Activated CD4-positive, alpha-beta T cell treated with anti-CD3 and anti-CD28 coated beads, Interleukin-2, amount 50 U/mL, for 16 hours (primary cell): ENCODE measurements at places on chromosomes 1 and 21.

- DNase-seq = no peak
These were observed at the start of gene LIN28A for GRCh38 chr1:26410706-26411623. Gene LIN28A, plus strand, starts transcription at chr1:26410817. Its CDS starts 75 bp downstream, at chr1:26410892.

GRCh38 chr1:21297975-21298374 is 7.7 kb upstream of the ECE1 start:
- DNase-seq = no peak

GRCh38 chr1:168427051-168427450 is 116.7 kb downstream of the XCL2 start:
- DNase-seq = no peak

- DNase-seq = no peak
These were observed 11.7 kb upstream of the UCK2 start for GRCh38 chr1:165815725-165816124.

- DNase-seq = peak; percentile 60
These were observed 526 bp upstream of the SLC25A24 start for GRCh38 chr1:108200687-108201051.

GRCh38 chr1:25800703-25801377 is 847 bp downstream of the SELENON start:
- no peak for DNase-seq

- DNase-seq = peak; percentile 95
These were observed at the start of gene ZBTB40 for GRCh38 chr1:22451702-22452480. Gene ZBTB40, plus strand, starts transcription at chr1:22451851. Its CDS starts 38,098 bp downstream, at chr1:22489949.

GRCh38 chr1:1433804-1434130 is 1.7 kb upstream of the VWA1 start:
- DNase-seq = peak; percentile 38

DNA sequence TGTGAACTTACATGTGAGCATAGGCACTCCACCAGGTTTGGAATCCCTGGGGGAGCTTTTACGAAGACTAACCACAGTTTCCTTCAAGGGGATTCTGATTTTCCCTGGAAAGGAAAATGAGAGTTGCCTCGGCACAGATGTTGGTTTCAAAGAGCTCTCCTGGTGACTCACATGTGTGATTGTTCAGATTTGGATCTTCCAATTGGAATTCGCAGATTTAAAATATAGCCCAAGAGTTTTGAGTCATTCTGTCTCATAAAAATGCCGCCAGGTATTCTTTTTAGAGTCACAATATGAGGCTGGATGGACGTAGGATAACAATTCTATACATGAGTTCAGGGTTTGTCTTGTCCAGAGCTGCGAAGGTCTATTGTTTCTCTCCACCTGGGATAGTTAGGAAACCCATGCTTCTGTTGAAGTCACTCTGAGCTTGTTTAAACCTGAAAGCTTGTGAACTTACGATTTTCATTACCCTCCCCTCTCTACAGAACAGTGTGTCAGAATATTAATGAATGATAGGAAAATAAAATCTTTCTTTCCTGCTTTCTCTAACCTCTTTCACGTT is 64.9 kb downstream of the TGFB2 start:
- no peak for DNase-seq

DNA sequence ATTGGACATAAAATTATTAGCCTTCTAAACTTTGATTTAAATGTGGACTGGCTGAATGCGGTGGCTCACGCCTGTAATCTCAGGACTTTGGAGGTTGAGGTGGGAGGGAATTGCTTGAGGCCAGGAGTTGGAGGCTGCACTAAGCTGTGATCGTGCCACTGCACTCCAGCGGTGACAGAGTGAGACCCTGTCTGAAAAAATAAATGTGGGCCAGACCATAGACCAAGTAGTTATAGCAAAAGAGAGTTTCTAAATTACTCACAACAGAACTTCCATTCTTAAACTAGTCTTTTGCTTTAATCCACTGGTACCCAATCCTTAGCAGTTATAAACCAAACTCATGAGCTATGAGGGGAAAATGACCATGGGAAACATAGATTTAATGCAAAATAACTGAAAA is 35.2 kb downstream of the RAP1A start:
- DNase-seq = peak; percentile 52

DNA sequence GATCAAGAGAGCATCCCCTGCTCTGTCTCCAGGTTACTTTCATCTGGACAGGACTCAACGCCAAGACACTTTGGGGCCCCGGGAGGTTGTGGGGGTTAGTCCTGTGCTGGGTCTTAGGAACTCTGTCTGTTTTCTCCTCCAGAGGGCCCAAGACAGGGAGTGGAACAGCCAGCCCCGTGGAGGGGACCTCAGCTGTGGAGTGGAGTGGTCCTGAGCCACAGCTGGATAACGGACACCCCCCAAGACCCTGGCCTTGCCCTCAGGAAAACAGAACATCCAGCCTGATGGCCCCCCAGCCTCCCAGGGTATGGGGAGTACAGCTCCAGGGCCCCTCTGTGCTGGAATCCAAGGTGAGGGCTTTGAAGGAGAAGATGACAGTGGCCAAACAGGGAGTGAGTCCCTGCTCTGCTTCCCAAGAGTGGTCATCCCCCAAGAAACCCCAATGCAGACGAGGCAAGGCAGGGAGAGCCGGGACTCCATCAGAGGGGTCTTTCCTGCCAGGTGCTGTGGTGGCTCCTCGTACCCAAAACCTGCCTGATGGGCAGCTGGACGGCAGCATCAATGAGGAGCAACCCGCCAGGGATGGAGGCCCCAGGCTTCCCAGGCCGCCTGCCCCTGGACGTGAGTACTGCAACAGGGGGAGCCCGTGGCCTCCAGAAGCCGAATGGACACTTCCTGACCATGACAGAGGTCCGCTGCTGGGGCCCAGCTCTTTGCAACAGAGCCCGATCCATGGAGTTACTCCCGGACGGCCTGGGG is 3.5 kb downstream of the KIAA1614 start:
- DNase-seq = no peak

- no peak for DNase-seq
These were observed 36.4 kb downstream of the RCSD1 start for GRCh38 chr1:167666416-167666815.

DNA sequence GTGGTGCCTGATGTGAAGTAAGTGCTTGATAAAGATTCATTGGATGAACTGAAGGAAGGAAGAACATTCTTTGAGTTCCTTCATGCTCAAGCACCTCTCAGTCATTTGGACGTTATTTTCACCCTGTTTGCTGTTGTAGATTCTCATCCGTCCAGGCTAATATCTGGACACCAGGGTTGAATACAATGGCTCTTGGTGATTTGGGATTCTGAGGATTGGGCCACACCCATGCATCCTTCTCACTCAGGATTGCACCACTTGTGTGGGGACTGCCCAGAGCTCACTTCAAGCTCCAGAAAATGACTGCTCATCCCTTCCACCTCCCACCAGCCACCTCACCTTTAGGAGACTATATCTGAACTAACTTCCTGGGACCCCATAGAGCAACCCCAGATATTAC is 117.1 kb upstream of the IPO9 start:
- DNase-seq = no peak

- no peak for DNase-seq
These were observed 73.1 kb downstream of the UBIAD1 start for GRCh38 chr1:11345971-11346715.

GRCh38 chr1:172452536-172453152 is 8.8 kb upstream of the PIGC start:
- no peak for DNase-seq

- DNase-seq = no peak
These were observed at the start of gene KCNJ15 for GRCh38 chr21:38256599-38257302. Gene KCNJ15, plus strand, starts transcription at chr21:38256991. Its CDS starts 42,271 bp downstream, at chr21:38299262.

- no peak for DNase-seq
These were observed 70.1 kb upstream of the EFHD2 start for GRCh38 chr1:15339570-15339969.

- DNase-seq = no peak
These were observed 817.9 kb upstream of the ADGRL2 start for GRCh38 chr1:80982831-80983230.

DNA sequence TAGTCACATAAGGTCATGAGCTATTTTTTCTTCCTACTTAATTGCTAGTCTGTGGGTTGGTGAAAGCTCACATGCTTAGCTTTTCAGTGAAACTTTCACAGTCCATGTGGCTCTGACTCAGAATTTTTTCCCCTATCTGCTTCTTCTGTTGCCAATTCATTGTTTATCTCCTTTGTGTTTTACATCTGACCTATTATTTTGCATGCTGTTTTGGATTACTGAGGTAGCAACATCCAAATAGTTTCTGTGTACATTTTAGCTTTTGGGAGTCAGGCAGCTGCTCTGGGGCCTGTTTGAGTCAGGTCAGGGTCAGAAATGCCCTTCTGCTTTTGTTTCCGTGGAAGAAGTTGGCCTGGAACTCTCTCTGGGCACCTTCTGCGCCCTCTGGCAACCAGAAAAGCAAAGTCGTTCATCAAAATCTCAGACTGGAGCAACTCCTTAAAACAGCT is 40.0 kb downstream of the ROR1 start:
- no peak for DNase-seq

DNA sequence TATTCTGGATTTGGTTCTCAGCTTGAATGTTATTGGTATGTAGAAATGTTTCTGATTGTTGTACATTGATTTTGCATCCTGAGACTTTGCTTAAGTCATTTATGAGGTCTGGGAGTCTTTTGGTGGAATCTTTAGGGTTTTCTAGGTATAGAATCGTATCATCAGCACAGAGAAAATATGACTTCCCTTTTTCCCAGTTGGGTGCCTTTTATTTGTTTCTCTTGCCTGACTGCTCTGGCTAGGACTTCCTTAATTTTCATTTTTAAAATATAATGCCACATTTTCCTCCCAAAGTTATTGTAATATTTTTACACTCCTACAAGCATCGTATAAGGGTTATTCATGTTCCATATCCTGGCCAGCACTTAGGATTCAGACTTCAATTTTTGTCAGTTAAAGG is 111.1 kb downstream of the FNBP1L start:
- no peak for DNase-seq

DNA sequence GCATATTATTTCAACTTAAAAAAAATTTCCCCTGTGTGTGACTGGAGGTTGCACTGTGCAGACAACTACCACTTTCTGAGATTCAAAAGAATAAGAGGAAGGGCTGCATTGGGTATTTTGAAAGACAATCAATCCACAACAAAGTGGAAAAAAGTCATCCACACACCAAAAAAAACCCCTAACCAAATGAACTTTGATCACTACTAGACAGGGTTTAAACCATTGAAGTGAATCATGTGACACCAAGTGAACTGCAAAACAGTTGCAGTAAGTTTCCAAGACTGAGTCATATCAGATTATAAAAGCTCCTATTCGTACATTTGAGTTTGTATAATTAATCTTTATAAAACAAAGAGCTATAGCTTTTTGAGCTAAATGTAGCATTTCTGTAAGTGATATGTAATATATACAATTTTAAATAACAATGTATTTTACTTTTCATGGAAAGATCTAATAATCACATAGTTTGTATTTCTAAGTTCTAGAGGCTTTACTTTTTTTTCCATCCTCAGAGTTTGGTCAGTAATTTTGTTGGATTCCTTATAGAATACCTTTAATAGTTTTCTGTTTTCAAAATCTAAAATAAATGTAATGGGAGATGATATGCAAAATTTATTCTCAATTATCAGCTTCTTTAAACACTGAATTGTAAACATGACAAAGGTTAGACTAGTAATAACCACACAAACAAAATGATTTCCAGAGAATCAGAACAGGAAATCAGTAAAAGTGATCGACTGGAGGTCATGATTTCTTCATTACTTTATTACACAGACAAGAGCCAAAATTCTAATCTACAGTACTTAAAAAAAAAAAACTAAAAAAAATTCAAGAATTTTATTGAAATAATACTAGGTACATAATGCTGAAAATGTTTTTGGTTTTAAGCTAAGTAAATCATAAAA is 50.5 kb upstream of the GFI1 start:
- peak; percentile 87 for DNase-seq
